Choroid plexus epithelial cell (primary cell): ENCODE measurements at places on chromosomes 7 and 10.
A peak's percentile ranks its signal among the peaks of the same experiment; 100 is the strongest.

GRCh38 chr10:478471-479245 is 210.8 kb downstream of the DIP2C start:
- DNase-seq: no peak

DNA sequence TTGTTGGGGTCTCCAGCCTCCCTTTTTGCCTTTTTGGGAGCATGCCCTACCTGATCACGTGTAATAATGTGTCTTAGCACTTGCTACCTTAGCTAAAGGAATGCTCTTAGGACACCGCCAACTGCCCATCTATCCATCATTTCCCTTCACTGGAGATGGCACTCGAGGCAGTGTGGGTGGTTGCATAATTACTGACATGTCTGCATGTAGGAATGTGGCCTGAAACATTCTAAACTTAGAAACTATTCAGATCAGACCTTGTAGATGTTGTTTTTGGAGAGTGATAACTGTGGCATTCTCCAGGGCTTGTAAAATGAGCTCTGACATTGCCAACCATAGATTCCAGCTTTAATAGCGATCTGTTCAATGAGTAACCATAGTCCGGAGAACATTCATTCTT is 365.8 kb downstream of the BBS9 start:
- peak; percentile 58 for DNase-seq

- no peak for DNase-seq
Measured at GRCh38 chr7:122847871-122848473, 38.3 kb downstream of the CADPS2 start.

GRCh38 chr7:73809467-73809951 is 21.3 kb upstream of the CLDN4 start:
- no peak for DNase-seq

- DNase-seq: no peak
Measured at GRCh38 chr7:68694656-68695055, 903.6 kb upstream of the AUTS2 start.

GRCh38 chr7:94206295-94206694 is 188.4 kb upstream of the COL1A2 start:
- DNase-seq: peak; percentile 37

- no peak for DNase-seq
Measured at GRCh38 chr7:27156508-27156898, at the start of gene HOXA7. Gene HOXA7, minus strand, starts transcription at chr7:27156675. Its CDS starts 130 bp downstream, at chr7:27156545.

GRCh38 chr10:61125560-61126170 is 181.7 kb upstream of the RHOBTB1 start:
- no peak for DNase-seq

DNA sequence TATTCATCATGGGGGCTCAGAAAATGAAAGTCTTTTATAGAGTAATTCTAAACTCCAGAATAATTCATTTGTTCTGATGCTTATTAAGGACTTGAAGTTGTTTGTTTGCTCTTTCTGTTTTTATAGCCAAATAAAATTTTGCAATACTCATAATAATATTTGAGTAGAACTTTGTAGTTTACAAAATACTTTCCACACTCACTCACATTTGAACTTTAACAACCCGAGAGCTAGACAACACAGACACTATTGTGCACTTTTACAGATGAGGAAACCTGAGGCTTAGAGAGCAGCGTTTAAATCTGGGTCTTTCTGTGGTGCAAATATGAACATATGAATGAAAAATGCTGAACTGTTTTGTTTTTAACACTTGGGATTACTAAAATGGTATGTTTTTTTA is 126.8 kb downstream of the KAT6B start:
- DNase-seq: no peak

DNA sequence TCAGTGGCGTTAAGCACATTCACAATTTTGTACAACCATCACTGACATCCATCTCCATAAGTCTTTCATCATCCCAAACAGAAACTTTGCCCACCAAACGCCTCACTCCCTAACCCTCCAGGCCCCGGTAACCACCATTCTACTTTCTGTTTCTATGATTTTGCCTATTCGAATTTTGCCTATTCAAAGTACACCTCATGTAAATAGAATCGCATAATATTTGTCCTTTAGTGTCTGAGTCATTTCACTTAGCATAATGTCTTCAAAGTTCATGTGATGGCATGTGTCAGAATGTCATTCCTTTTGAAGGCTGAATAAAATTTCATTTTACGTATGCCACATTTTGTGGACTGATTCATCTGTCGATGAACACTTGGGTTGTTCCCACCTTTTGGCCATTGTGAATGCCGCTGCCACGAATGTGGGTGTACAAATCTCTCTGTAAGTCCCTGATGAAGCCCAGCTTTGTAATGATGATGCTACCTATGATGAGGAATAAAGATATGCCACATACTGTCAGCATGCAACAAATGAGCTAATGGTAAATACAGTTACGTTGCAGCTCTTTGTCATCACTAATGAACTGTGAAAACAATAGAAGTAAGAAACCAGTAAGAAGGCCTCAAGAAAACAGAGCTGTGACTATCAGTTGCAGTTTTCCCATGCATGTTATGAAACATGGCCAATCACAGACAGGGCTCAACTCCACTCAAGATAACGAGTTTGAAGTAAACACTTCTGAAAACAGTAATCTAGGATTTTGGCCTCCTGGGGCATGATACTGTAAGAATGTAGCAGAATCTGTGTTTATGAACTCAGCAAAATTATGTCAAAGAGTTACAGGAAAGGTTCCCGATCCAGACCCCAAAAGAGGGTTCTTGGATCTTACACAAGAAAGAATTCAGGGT is 120.0 kb downstream of the ADAM12 start:
- peak; percentile 53 for DNase-seq

DNA sequence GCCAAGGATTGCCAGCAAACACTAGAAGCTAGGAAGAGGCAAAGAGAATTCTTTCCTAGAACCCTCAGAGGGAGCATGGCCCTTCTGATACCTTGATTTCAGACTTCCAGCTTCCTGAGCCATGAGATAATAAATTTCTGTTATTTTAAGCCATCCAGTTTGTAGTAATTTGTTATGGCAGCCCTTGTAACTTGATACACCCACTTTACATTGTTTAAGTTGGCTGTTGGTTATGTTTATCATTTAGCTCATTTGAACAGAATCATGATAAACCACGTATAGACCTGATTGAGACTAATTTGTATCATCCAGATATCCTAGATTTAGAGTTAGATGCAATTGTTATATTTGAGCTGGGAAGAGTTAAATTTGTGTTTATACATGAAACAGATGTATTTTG is 9.4 kb upstream of the TES start:
- no peak for DNase-seq

GRCh38 chr7:34806831-34807230 is 148.8 kb downstream of the NPSR1 start:
- DNase-seq: no peak

DNA sequence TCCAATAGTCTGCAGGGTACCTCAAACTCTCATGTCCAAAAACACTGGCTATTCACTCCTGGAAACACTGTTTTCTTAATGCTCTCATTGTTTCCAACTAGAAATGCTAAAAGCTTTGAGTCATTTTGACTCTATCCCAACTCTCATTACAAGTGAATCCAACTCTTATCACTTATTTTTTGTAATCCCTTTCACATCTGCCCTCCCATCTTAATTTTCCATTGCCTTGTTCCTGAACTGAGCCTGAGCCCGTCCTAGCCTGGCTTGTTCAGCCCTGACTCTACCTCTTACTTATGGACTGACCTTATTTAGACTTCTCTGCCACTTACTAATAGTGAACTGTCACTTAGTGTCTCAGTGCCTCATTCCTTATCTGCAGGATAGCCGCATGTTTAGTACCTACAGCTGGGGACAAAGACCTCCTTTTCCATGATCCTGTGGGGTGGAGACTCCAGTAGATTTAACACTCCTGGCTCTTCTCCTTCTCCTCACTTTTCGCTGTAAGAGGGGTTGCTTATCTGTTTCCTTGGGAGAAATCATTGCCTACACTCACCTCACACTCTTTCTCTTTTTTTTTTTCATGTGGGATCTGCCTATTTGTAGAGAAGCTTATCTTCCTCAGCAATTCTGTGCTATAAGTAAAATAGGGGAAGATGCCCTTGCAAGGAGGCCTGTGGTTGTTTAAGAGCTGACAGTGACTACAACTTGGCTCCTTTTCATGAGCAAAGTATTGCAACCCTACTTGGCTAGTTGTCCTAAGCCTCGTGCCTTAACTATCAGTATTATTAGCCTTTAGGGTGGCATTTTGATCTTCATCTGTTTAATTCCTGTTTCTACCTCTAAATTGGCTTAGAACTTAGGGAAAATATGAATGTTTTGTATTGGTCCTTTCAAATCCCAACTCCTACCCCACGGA is 56.4 kb downstream of the SLC16A12 start:
- DNase-seq: peak; percentile 71

DNA sequence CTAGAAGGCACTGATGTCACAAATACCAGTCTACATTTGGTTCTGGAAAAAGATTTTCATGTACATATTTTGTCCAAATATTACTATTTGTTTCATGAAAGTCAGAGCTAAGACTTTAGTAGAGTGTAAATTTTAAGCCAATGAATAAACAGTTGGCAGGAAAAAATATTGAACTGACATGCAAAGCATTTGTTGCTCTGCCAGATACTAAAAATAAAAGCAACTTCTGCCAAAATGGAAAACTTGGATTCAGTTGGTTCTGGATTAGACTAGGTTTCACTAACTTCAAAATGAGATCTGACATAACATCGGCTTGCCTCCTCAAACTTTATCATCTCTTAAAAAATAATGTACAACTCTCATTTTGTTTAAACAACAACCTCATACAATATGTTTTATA is 34.9 kb downstream of the FAM204A start:
- no peak for DNase-seq

DNA sequence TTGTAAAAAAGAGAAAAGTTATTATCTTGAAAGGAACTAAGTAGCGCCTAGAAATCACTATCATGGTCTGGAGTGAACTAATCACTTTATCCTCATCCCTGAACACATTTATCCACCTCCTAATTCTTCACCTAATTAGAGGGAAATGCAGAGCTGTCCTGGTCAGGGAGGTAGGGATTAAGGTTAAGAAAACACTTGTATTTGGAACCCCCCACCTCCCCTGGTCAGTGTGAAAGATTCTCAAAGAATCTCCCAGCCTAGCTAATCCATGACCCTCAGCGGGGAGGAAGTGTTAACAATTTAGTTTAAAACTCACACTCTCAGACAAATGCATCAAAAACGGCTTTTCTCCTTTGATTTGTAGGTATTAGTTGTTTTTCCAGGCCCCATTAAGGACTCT is 83.8 kb downstream of the FAM204A start:
- no peak for DNase-seq

DNA sequence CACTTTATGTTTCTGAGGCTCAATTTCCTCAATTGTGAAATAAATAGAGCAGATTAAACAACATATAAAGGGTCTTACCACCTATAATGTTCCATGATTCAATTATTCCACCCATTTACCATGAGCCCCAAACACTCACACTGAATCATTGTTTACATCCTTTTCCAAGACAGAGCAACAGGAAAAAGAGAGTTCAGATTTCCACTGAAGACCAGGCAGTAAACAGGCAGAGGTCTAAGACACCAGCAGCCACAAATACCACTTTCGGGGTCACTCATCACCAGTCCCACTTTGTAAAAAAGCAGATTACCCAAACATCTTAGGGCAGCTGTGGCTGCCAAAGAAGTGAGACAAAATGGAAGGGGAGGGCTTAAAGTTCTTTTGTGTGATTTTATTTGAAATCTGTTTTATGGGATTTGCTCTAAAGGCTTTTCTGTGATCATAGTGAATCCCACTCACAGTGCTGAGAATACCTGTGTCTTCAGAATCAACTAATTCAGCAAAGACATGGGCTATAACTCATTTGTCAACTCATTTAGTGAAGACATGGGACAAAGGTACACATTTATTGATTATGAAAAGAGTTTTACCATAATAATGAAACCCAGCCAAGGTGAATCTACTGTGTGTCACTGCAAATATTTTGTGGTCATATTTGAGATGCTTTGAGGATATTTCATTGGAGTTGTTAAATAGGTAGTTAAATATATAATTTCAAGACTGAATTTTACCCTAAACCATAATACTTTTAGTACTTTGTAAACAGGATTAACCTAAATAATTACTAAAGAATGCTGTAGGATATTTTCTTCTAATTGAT is 24.8 kb upstream of the DLD start:
- peak; percentile 21 for DNase-seq

- peak; percentile 39 for DNase-seq
Measured at GRCh38 chr10:125158601-125159485, 1.5 kb downstream of the CTBP2 start.

- DNase-seq: no peak
Measured at GRCh38 chr7:21185653-21186265, 242.1 kb upstream of the SP4 start.

DNA sequence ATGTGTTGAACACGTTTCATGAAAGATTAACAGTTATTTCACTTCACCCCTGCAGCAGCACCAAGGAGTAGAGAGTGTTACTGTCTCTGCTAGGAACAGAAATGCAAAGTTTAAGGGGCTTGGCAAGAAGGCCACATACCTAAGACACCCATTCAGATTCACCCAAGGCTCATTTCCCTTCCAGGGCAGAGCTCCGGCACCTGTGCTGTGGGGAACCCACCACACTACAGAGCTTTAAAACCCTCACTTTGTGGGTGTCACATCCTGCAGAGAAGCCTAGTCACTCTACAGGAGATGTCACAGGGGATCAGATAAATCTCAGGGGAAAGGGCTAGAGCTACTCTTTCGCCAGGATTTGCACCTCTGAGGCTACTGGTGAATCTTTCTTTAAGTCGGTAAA is 176.1 kb upstream of the KLF6 start:
- no peak for DNase-seq

- no peak for DNase-seq
Measured at GRCh38 chr10:12484002-12484918, 134.9 kb downstream of the CAMK1D start.

DNA sequence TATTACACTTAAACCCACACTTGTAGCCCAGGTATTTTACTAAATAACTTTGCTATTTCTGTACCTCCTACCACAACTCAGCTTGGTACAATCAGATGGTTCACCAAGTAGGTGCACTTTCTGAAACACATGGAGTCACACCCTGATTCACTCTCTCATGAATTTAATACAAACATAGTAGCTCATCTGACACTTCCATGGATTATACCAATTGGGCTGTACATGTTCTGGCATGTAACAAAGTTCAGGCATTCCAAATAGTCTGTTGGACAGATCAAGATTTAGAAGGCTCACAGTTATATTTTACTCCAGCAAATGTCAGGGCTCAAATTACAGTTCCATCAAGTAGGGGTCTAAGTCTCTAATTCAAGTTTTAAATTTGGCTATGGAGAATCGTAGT is 62.2 kb upstream of the RNF148 start:
- peak; percentile 8 for DNase-seq

DNA sequence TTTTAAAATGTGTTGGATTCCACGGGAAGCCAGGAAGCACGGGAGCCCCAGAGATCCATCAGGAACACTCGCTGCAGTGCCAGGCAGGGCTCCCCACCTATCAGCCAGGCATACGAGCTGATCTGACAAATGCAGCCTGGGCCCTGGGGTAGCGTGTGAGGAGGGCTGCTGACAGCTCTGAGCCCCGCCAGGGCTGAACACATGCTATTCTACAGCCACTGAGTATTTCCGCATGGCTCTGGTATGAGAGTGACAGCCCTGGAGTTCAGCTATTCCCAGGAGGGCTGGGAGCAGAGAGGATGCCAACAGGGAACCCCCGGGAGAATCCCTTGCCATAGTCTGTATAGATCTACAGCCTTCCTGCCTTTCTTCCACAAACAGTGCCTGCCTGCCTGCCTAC is 237.3 kb upstream of the ZMIZ1 start:
- DNase-seq: no peak
